ENCODE measurements at places on chromosomes 3 and 15.
A peak's percentile ranks its signal among the peaks of the same experiment; 100 is the strongest.

- no peak for DNase-seq
Measured at GRCh38 chr15:90619468-90619867, 89.7 kb downstream of the CRTC3 start.

GRCh38 chr3:184694716-184695115 lies 17.1 kb downstream of the MAGEF1 start:
- no peak for DNase-seq

- no peak for DNase-seq
Measured at GRCh38 chr15:94670438-94671034, 439.2 kb downstream of the MCTP2 start.

DNA sequence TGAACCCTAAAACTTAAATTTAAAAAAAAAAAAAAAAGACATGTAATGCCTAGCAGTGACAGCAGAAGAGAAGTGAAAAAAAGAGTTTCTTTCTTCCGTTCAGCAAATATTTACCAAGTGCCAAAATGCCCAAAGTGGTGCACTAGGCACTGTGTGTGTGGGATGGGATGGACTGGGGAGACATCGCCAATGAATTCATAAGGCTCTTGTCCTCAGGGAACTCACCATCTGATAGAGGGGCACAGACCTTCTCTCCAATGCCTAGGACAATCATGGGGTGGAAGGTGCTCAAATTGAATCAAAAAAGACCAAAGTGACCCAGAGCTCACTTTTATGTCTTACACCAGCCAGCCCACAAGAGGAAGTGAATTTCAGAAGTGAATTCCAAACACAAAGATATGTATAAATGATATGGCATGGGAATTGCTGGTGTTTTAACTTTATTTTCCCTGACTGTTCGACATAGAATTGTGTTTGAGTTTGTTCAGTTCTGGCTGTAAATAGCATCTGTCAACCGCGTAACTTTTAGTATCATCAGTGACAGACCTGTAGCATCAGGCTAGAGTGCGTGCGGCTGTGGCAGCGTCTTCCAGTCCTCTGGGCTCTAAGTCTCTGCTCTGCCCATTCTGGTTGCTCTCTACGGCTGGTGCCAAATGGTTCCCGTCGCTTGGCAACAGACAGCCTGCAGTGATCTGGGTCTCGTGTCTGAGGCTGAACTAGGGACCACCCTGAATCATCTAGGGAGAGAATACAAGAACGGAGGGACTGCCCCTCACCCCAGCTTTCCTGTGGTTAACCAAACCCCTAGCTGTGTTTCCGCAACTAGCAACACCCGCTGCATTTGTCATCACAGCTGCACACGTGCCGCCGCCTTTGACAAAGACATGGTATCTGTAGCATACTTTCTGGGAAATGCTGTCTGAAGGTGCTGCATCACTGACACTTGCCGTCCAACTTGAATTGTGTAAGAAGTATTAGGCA lies 154.0 kb upstream of the THBS1 start:
- DNase-seq: peak; percentile 50

- DNase-seq: peak; percentile 66
Measured at GRCh38 chr3:51974963-51975851, at the start of gene ABHD14A. Gene ABHD14A, plus strand, starts transcription at chr3:51975064. Its CDS starts 72 bp downstream, at chr3:51975136.

GRCh38 chr3:127252446-127252845 lies 35.4 kb downstream of the PRR20G start:
- DNase-seq: no peak

- DNase-seq: no peak
Measured at GRCh38 chr3:150911771-150912170, 6.5 kb upstream of the MINDY4B start.

GRCh38 chr3:172591876-172592771 lies 68.9 kb upstream of the TNFSF10 start:
- DNase-seq: peak; percentile 60

DNA sequence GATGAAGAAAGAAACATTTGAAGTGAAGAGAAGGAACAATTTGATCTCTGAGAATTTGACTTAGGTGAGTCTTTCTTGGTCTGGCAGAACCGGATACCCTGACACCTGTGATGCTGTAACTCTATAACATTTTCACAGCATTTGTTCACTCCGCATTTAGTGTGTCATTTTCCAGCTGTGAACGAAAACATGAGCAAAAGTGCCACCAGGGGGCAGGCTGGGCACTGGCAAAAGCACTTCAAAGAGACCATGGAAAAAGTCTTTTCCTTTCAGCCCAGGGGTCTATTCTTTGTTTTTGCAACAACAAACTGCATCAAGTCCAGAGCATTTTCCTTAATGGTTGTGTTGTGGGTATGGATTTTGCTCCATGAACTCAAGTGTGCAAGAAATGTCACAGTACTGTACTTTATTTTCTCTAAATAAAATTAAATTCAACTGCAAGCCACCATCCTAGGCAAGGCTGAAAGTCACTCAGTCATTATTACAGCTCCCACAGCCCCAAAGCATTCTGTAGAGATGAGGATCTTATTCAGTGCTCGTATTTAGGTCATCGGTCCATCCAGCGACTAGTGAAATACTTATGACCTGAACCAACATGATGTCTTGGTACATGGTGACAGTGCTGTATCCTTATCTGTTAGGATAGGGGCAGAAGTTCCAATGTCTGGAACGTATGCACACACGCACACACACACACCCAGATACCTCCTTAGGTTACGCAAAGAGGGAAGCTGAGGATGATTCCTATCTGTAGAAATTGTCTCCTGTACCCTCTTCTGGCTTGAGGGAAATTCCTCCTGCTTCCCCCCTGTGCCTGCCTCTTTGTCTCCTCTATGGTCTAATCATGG lies 125.5 kb downstream of the GADL1 start:
- peak; percentile 63 for DNase-seq

- DNase-seq: no peak
Measured at GRCh38 chr3:25594007-25594502, 70.7 kb downstream of the TOP2B start.

GRCh38 chr3:123419181-123419849 lies 29.6 kb downstream of the ADCY5 start:
- DNase-seq: no peak

DNA sequence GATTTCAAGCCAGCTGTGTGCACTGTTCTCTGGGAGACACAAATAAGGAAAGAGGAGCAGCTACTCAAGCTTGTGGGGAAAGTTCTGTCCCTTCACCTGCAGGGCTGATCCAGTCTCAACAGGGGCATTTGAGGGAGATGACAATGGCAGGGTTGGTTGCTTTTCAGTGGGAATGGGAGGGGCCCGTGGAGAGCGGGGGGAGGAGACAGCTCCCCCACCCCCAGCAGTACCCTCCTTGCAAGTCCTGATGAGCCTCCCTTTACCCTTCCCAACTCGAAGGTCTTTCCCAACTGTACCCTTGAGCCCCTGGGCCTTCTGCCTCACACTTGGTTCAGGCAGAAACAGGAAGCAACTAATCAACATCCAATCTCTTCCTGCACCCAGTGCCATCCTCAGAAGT lies 71.8 kb upstream of the SNRPA1 start:
- no peak for DNase-seq

GRCh38 chr15:92681141-92681631 lies 25.6 kb upstream of the FAM174B start:
- no peak for DNase-seq

GRCh38 chr15:100175406-100176114 lies 166.2 kb downstream of the ADAMTS17 start:
- no peak for DNase-seq

All from stimulated activated CD4-positive, alpha-beta T cell treated with anti-CD3 and anti-CD28 coated beads, Interleukin-4, amount 100 ng/mL, for 4 hours (primary cell).